ENCODE measurements at places on chromosomes 1 and 21.

DNA sequence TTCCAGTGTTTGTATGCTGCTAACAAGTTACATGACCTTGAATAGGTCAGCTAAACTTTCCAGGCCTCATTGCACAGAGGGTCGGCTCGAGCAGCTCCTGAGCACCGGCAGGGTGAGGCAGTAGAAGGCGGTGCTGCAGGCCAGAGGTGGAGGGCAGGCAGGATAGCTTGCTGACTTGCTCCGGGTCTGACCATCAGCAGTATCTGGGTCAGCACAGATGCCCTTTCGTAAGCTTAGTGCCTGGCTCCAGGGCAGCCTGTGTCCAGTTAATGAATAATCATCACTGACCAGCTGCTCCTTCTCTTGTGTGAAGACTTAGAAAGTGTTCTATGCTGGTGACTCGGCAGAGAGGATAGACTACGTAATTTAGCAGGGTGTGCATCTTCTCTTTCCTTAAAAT, 6.9 kb downstream of the MAPKAPK2 start:
- no peak for DNase-seq

GRCh38 chr1:210625715-210626114, 297.0 kb downstream of the HHAT start:
- no peak for DNase-seq

GRCh38 chr1:180568184-180568583, 9.4 kb downstream of the OVAAL start:
- no peak for DNase-seq

DNA sequence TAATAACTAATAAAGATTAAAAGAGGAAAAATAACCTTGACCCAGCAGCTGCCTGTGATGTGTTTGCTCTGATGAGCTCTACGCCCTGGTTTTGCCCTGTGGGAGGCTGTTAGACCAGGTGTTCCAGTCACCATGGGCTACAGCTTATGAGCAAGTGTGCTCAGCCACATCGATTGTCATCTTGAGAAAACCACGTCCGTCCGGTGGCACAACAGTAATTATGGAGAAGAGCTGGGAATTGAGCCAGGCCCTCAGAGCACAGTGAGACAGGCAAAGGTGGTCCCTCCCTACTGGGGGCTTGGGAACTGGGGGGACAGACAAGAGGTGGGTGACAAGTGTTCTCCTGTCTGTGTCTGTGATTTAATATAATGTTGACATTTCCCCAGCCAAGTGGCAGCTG, 420.5 kb downstream of the MATN1 start:
- DNase-seq, result no peak

DNA sequence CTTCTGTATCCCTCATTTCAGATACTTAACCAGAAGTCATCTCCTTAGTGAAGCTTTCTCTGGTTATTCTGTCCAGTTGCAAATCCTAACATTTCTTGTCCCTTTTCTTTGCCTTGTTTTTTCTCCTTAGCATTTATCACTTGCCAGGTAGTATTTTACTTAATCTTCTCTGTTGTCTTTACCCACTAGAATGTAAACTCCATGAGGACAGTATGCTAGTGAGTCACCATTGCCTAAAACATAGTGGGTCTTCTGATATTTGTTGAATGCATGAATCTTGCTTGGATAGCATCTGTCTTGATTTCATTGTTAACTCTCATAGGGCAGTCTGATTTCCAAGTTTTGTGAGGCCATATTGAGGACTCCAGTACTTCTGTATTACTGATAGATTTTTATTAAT, 9.6 kb downstream of the CAPZA1 start:
- no peak for DNase-seq

DNA sequence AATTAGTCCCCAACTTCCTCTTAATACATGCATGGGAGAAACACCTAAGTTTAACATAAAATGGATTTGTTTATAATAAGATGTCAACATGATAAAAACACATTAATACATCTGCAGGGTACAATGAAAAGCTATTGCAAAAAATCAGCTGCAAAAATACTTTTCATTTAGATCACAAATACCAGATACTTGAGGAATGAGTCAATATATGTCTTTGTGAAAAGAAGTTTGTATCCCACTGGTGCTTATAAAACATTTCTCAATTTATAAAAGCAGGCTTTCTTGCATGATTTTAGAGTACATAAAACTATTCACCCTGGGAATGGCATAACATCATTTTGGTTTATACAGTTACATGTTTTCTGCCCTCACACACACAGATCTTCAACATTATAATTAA, 18.6 kb upstream of the PRKAA2 start:
- DNase-seq, result no peak

GRCh38 chr1:12127206-12127810, 39.5 kb upstream of the TNFRSF1B start:
- no peak for DNase-seq

DNA sequence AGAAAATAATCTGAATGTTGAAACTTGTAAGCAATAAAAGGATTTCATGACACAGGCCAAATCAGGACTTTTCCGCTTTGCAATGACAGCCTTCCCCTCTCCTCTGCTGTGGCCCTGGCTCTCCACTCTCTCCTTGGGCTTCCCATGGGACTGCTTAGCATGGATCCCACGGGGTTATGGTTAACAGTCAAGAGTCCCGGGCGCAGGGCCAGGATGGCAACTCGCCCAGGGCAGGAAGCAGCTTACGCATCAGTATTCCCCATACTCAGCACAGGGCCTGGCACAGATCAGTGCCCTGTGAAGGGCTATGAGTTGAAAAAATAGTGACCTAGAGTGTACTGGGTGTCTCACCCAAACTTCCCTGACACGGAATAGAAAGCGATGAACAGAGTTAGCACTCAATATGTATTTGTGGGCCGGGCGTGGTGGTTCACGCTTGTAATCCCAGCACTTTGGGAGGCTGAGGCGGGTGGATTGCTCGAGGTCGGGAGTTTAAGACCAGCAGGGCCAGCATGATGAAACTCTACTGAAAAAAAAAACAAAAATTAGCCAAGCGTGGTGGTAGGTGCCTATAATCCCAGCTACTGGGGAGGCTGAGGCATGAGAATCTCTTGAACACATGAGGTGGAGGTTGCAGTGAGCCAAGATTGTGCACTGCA, 29.1 kb upstream of the GRHL3 start:
- no peak for DNase-seq

DNA sequence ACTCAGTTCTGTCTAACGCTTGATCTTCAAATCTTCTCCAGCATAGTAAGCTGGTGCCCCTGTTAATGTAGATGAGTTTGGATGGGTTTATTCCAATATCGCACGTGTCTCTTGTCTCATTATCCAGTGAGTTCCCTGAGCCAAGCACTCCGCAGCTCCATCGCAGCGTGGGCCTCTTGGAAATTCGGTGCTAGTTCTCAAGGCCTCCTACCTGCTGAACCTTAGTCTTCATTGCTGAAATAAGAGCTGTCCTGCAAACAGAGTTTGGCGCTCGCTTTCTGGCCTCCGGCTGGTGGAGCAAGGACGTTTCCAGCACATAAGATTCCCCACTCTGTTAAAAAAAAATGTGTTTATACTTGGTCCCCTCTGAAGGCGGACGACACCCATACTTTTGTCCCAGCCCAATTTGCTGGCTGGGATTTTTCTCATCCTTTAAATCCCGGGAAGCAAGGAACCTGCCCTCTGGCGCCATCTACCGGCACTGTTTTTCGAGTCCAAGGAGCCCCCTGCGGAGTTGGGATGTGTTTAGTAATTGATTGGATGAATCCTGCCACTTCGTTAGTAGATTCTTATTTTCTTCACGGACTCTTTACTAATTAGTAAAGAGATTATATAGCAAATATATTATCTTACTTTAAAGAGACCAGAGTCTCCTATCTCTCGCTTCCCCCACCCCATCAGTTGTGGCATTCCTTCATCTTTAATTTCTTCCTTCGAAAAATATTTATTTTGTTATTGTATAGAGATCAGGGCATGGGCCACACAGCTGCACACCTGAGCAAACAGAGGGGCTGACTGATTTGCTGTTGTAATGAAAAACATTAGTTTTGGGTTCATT, 14.7 kb downstream of the JUN start:
- DNase-seq, result no peak

- no peak for DNase-seq
Measured at GRCh38 chr1:117341123-117341522, 26.1 kb upstream of the MAN1A2 start.

DNA sequence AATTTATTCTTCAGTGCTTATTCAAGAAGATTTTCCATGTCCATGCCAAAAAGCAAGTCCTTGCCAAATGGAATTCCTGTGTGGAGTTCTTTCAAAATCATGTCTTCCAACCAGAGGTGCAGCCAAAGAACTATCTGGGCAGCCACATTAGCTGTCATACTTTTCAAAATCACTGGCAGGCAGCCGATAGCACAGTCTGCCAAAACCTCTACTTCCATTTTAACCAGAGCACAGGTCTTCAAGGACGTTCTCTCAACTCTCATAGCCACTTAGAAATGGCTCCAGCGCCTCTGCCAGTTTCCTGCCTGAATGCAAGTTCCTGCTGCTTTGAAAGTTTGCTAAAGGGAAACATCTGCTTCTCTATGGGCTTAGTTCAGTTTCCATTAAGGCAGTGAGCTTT, 975.7 kb upstream of the ADGRL4 start:
- DNase-seq, result no peak

- DNase-seq, result no peak
Measured at GRCh38 chr1:117629625-117630422, 24.0 kb downstream of the TENT5C start.

GRCh38 chr1:201251851-201252430, 31.4 kb upstream of the PKP1 start:
- no peak for DNase-seq

DNA sequence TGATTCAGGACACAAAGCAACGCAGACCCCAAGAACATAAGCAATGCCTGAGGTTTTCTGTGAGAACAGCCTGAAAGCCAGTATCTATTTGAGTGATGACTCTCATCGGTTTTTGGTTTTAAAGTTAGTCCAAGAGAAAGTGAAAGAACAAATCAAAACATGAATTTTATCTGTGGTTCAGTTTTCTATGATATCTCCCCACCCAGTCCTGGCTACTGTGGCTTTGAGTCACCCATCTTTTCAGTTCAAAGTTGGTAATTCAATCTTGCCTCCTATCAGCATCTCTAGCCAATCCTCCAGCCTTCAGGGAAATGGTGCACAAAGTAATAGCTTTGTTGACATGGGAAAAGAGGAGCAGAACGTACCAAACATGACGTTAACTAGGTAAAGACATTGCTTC, 40.5 kb upstream of the KRTAP19-8 start:
- DNase-seq, result no peak

DNA sequence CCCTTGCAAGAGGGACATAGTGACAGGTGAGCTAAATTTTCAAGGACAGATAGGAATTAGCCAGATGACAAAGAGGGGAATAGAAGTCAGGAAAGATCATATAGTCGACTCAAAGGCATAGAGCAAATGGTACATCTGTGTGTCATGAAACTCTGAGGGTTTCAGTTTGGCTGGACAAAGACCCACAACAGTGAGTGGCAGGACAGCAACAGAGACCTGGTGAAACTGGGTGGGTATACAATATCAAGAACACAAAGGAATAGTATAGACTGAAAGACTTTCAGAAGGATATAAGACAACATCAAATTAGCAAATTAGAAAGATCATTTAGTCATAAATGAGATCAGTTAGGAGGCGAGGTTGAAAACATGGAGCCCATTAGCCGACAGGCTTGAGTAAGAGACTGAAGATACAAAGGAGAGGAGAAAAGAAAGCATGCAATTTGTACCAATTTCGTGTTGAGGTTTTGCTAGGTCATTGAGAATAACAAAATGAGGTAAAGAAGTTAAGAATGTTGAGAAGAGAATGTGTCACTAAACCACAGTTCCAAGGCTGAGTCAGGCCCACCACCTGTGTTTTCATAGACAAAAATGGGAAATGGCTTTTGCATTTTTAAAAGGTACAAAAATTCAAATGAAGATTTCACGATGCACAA, 213.8 kb downstream of the HHIPL2 start:
- no peak for DNase-seq

GRCh38 chr1:234842726-234843641, 233.0 kb upstream of the IRF2BP2 start:
- peak; percentile 50 for DNase-seq

- no peak for DNase-seq
Measured at GRCh38 chr1:220513834-220514233, 14.1 kb upstream of the MARK1 start.

DNA sequence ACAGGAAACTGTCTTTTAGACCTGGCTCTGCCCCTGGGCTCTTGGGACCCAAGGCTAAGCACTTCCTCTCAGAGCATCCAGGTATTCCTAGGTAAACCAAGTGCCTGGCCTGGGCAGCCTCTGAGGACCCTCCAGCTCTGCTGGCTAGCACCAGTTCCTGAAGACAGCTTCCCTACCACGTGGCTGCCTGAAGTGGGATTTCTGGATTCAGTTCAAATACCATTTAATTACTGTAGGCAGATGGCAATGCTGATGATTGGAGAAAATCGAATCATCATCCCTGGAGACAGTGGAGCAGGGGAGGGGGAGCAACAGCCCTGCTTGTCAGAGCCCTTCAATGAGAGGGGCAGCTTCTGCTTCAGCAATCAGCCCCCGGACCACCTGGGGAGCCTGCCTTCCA, 11.9 kb downstream of the KIF21B start:
- DNase-seq, result no peak

DNA sequence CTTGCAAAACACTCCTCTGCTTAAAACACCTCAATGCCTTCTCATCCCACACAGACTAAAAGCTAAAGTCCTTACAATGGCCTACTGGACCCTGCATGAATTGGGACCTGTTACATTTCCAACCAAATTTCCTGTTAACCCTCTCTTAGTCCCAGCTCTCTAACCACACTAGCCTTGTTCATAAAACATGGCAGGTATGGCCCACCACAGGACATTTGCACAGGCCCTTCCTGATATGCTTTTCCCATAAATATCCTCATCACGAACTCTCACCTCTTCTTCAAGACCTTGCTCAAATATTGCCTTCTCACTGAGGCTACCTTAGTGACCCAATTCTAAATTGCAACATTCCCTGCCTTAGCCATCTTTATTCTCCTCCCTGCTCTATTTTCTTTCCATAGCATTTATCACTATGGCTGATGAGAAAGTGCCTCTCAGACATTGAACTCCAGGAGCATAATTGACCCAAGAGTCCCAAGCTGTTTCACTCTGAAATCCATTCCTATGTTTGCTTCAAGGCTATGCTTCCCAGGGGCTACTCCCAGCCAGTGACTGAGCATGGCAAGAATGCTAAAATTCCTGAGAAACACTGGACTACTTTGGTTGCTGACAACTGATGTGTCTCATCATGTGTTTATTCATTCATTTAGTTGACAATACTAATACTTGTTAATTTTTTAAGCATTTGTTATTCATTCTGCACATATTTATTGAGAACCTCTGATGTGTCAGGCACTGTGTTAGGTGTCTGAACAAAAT, 2.7 kb upstream of the PALMD start:
- DNase-seq, result no peak

GRCh38 chr1:220338759-220339158, 66.5 kb upstream of the RAB3GAP2 start:
- no peak for DNase-seq

DNA sequence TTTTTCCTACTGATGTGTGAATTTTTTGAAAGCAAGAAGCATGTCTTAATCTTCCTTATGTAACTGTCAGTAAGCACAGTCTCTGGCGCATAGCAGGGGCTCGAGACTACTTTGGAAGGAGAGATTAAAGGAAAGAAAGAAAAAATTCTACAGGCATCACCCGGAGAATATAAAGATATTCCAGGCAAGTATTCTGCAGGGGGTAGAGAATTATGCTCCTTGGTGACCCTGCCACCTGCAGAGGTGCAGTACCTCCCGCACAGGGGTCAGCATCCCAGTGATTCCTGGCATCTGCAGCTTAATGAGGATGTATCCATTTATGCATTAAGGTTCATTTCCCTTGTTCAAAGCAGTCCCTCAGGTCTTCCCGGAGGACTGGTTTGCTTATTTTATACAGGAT, 87.6 kb upstream of the WLS start:
- no peak for DNase-seq

- no peak for DNase-seq
Measured at GRCh38 chr1:247452447-247453039, 5.4 kb downstream of the OR2B11 start.

GRCh38 chr1:29685387-29685786, 449.1 kb downstream of the PTPRU start:
- no peak for DNase-seq
